Right lung (tissue), 10 donors: ENCODE measurements at places on chromosomes 13 and 19.

DNA sequence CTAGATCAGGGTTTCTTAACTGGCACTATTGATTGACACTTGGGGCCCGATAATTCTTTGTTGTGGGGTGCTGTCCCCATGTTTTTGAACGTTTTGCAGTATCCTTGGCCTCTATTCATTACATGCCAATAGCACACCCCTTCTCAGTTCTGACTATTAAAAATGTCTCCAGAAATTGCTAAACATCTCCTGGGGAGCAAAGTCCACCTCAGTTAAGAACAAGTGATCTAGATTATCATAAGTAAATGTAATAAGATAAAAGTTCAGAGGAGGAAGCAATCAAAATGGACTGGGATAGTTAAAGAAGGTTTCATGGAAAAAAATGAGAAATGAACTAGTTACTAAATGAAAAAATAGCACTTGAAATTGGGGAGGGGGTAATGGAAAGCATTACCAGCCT lies 98.1 kb upstream of the MIR17HG start:
- no peak for DNase-seq

DNA sequence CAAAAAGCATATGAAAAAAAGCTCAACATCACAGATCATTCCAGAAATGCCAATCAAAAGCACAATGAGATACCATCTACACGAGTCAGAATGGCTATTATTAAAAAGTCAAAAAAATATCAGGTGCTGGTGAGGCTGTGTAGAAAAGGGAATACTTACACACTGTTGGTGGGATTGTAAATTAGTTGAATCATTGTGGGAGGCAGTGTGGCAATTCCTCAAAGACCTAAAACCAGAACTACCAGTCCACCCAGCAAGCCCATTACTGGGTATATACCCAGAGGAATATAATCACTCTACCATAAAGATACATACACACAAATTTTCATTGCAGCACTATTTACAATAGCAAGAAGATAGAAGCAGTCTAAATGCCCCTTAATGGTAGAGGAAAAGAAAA lies 529.9 kb downstream of the SLITRK1 start:
- no peak for DNase-seq

DNA sequence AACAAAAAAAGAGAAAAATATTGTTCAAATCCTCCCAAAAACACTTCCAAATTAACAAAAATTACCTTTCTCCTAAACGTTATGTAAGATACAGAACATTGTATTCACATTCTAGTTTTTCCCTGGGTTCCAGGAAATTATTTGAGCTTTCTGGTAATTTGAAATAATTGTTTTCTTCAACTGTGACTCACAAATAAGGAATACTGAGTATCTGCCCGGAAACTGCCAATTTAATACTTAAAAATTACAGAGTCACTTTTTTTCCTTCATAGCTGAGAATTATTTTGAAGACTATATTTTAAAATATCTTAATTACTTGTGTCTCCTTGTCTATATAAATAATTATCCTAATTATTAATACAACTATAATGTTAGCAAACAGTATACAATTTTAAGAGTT lies 709.0 kb upstream of the ARGLU1 start:
- no peak for DNase-seq

GRCh38 chr13:28271056-28271840 lies 132.9 kb downstream of the PAN3 start:
- no peak for DNase-seq

GRCh38 chr19:39009001-39009400 lies 23.3 kb downstream of the FBXO27 start:
- DNase-seq, result no peak

- DNase-seq, result no peak
Measured at GRCh38 chr13:113566227-113566561, 18.4 kb upstream of the TFDP1 start.

DNA sequence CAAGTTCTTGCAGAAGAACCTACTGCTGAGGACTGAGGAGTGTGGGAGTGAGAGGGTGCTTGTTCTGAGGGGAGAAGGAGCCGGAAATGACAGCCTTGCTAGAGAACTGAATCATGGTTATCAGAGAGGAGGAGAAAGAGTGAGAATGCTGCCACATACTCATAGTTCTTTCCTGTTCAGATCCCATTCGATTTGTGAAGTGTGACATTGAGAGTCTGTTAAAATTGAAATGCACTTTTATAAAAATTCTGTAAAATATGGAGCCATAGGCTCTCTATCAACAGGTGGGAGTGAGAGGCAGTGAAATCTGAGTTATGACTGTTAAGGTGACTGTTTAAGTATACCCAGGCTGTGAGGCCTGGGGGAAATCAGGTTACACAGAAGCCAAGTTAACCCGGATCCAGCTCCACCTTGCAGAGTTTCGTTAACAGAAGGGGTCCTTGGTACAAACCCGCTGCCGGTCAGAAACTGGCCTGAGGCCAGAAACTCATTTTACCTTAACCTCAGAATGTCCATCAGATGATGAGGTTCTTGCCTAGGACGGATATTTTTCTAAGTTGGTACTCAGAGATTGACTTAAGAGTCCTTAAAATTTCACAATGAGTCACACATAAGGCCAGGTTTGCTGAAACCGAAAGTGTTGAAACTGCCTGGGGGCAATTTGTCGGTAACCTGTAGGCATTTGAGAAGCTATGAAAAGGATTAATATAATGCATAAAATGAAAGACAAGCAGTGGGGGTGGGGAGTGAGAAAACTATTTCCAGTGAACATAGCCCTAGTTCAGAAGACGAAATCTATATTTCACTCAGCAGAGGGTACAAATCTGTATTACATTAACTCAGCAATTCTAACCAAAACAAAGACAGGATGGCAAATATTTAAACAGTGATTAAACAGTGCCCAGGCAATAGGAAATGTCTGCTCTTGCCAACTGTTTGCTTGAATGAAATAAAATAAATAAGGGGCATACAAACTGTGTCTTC lies 350.5 kb downstream of the KCNRG start:
- peak; percentile 52 for DNase-seq

GRCh38 chr19:15252398-15253018 lies 20.3 kb upstream of the EPHX3 start:
- DNase-seq, result no peak

DNA sequence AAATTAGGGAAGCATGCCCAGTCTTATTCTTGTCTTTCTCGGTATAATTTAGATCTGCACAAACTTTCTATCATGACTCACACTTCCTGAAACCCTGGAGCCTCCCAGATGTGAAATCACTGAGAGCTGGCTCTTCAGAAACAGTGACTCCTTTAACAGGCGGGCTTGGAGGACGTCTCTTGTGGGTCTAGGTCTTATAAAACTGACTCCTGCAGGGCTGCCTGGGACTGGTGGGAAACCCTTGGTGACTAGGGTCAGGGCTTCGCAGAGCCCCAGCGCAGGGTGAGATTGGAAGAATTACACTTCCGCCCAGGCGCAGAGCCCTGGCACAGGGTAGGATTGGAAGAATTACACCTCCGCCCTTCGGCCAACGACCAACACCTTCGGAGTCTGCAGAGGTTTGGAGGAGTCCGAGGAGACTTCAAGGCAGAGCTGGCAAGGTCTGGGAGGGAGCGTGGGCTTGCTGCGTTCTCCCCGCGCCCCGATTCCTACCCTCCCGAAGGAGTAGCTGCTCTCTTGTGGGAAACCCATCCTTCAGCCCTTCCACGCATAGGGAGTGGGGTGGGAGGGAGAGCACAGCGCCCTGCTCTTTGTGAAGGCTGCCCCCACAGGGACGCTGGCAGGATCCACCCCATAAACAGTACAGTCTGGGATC lies 43.4 kb upstream of the MAP3K10 start:
- no peak for DNase-seq

GRCh38 chr13:45332036-45332830 lies 8.8 kb downstream of the TPT1 start:
- DNase-seq, result peak; percentile 45

- DNase-seq, result no peak
Measured at GRCh38 chr19:3533033-3533432, 5.9 kb upstream of the TEKTIP1 start.

- DNase-seq, result no peak
Measured at GRCh38 chr19:16882146-16882545, 6.7 kb upstream of the F2RL3 start.

DNA sequence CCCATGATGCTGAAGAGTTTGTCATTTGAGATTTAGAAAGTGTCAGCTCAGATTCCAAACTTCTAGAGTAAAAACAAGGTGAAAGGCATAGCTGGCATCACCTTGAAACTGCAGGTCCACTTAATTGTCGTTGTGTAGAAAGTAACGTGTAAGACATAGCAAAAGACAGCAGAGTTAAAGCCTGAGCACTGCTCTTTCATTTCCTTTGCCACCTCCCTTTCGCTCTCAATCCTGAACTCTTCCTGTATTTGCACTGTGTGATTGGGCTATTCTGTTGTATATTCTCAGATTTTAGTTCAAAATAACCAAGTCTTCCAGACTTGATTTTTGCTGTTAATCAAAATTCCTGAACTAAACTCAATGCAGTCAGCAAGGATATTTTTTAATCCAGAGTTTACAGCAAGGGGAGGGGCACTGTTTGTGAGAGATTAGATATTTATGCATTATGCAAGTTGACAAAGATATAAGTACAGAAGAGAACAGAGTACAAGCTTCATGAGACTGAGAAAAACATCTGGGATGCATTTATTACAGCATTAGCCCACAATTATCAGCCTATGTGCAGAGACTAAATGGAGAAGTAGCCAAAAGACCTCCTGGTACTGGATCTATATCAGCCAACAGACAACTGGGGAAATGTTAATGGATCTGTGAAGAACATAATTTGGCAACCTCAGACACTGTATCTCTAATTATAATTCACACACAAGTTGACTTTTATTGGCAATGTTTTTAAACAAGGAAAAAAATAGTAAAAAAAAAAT lies 328.6 kb downstream of the SUCLA2 start:
- DNase-seq, result peak; percentile 61

GRCh38 chr19:44891016-44891882 lies at the start of gene TOMM40:
Gene TOMM40, plus strand, starts transcription at chr19:44891254. Its CDS starts 162 bp downstream, at chr19:44891416.
- DNase-seq, result no peak

DNA sequence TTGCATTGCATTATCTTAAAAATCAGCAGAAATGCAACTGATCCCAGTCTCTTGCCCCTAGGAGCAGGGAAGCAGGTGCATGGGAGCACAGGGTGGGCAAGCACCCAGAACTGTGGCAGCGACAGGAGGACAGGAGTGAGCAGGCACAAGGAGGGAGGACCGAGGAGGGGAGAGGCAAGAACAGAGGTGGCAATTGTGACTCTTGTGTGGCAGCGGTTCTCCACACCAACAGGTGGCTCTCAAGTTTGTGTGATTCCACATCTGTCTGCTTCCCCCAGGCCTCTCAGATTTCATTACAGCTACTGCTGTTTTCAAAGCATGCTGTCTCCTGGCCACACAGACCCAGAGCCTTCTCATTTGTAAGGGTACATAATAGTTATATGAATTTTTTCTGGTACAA lies 108.5 kb downstream of the STK24 start:
- no peak for DNase-seq

DNA sequence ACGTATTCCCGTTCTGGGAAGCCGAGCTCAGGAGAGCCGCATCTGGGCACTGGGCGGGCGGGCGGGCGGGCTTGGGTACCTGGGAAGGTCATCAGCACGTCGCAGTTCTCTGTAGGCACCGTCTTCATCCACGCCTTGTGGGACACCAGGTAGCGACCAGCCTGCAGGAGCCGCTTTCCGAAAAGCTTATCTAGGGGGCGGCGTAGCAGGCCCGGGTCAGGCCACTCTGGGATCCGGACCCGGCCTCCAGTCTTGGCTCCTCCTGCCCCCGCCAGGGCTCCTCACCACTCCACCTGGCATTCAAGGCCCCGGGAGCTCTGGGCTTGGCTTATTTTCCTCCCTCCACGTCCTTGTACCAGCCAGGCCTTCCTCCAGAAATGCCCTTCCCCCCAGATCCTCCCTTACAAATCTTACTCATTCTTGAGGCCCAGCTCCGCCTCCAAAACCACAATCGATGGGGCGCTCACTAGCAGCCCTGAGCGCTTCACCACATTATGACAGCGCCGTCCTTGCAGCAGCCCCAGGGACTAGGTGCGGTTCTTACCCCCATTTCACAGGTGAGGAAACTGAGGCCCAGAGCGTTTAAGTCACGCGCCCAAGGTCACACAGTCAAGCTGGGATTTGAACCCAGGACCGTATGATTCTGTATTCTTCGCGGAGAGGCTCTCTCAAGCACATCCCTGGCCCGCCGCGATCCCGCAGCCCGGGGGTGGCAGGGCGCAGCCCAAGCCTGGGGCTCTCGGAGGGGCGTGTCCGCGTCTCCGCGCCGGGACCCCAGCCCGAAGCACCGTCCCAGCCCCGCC lies 843 bp downstream of the ANO8 start:
- no peak for DNase-seq

DNA sequence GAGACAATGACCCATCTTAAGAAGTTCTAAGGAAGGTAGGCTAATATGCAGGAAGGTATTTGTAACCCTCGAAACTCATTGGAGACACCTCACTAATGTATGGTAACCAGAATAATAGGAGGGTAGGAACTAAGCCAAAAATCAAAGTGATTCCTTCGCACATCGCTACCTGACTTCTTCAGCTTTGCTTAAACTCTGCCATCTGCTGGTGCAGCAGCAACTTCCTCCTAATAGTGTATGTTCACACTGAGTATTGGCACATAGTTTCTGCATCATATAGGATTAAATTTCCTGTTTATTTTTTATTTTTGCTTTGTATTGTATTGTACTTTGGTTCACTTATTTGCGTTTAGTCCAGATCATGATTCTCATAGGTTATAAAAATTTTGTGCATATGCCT lies 676.2 kb downstream of the GPC5 start:
- DNase-seq, result no peak

DNA sequence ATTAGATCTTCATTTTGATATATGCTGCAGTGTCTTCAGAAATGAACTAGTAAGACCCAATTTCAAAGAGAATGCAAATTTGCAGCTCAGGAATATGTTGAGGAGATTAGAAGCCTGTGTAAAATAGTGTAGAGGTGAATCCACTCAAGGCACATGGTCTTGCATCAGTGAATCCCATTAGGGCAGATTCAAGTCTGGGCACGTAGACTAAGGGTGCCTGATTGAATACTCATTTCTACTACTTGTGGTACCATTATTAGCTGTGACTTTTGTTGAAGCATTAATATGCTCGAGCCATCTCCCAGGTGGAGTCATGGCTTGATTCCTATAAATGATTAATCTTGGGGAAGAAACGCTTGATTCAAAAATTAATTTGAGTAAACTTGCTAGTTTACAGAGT lies 129.4 kb downstream of the AKAP11 start:
- no peak for DNase-seq

- DNase-seq, result no peak
Measured at GRCh38 chr13:79386125-79386826, 19.8 kb downstream of the RBM26 start.

GRCh38 chr13:112892426-112893206 lies 76.4 kb upstream of the MCF2L start:
- no peak for DNase-seq

GRCh38 chr19:16116067-16116466 lies 4.4 kb downstream of the RAB8A start:
- DNase-seq, result no peak

DNA sequence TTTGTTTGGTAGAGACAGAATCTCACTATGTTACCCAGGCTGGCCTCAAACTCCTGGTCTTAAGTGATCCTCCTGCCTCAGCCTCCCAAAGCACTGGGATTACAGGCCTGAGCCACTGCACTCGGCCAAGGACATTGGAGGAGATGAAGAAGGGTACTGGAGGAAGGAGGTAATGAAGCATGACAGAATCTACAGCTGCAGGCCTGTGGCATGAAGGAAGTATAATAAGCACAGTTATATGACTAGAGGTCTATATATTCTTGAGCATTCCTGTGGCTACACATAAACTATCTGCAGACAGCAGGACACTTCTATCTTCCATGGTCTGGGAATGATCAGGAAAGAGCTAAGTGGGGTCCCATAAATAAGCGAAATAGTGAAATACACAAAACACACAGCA lies 18.2 kb downstream of the ZNF565 start:
- DNase-seq, result no peak
